Fibroblast of skin of scalp (primary cell): ENCODE measurements at places on chromosomes 16 and 17.
A peak's percentile ranks its signal among the peaks of the same experiment; 100 is the strongest.

DNA sequence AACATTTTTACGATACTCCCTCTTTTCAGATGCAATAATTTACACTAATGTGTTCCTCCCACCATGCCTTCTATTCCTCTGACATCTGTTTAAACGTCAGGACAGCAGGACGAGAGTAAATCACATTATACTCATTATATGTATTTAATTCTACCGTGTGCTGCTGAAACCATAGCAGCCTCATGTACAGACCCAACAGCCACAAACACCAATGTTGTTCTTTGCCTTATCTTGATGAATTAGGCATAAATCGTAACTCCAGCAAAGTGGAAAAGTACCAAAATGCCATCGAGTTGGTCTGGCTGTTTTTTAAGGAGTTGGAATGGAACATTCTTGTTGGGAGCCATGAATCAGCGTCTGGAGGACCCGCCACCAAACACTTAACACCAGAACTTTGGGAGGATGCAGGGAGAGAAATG, 82.9 kb upstream of the FOXF1 start:
- no peak for DNase-seq

- DNase-seq: no peak
Observed at GRCh38 chr17:49952912-49953497, 16.0 kb upstream of the DLX4 start.

DNA sequence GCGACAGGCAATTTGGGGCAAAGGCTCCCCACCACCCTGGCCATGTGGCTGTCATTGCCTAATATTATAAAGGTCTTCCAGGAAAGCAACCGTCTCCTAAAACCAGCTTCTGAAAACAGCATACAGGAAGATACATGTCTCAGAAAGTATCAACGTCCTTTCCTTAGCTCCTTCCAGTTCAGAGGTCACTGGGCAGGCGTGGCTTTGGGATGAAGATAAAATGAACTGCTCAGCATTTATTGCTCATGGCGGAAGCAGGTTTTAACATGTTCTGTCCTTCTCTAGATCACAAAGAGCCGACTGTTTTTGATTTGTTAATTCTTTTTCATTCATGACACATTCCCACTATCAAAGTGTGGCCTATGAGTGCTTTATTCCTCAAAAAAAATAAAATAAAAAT, 8.0 kb downstream of the CFAP20 start:
- DNase-seq: no peak

DNA sequence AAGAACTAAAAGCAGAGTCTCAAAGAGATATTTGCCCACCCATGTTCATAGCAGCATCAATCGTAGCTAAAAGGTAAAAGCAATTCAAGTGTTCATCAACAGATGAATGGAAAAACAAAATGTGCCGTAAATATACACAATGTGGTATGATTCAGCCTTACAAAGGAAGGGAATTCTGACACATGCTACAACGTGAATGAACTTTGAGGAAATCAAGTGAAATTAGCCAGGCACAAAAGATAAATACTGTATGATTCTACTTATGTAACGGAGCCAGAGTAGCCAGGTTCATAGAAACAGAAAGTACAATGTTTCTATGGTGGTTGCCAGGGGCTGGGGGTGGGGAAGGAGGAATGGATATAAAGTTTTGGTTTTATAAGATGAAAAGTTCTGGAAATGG, 57.8 kb upstream of the IL34 start:
- no peak for DNase-seq

- DNase-seq: peak; percentile 70
Observed at GRCh38 chr16:24504472-24505345, 34.7 kb upstream of the RBBP6 start.

DNA sequence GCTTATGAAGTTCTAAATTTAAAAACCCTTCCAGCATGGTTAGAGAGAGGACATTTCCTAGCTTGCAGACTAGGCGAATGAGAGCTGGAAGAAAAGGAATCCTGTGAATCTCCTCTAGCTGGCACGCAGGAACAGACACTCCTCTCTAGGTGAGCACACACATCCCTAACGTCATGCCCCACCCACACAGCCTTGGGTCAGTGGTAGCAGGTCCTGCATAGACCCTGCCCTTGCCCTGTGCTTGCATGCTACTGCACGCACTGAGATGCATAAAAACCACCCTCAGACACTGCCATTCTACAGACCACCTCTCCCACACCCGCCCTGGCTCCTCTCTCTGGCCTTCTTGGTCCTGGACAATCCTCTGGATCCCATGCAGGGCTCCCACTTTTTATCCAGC, 23.5 kb downstream of the CES1 start:
- DNase-seq: no peak
